ENCODE measurements at places on chromosomes 12 and 14.

GRCh38 chr12:98909746-98910145 is 264.7 kb downstream of the APAF1 start:
- DNase-seq = no peak

DNA sequence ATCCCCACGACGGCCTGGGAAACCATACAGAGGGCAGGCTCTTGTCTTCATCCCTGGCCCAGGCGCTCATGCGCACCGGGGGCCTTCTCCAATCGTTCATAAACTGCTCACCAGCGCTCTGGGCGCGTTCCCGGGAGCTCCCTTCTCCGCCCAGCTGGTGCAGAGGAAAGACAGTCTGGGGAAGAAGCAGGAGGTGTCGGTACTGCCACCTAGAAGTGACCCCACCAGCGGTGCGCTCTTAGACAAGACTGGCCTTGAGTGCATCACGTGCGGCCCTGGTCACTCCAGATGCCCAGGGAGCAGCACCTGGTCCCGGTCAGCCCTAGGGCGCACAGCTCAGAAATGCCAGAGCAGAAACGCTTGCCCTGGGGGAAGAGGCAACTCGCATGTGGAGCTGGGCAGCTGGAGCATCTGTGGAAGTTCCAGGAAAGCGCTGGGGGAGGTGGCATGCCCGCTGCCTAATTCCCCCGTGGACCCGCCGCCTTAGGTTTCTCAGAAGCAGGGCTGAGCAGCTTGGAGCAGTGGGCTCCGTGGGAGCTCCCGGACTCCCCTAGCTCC is 2.5 kb downstream of the GSC start:
- DNase-seq = no peak

DNA sequence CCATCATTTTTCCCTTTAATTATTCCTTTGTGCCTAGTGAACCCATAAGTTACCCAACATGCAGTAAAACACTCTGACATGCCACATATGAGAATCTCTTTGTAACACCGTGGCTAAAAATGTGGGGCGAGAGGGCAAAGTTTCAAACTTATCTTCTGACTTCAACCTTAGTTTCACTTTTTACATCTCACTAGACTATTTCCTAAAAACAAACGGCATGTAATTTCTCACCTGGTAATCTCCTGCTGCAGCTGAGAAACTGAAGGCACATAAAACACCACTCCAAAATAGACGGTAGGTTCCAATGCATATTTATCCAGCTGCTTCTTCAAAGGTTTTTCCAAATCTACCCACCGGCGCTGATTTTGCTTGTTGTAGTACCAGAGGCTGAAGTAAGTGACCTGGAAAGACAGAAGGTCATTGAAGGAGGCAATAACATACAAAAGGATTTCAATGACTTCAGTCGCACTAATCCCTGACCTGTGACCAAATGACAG is 37.9 kb downstream of the PTPN21 start:
- no peak for DNase-seq

GRCh38 chr12:16148938-16149337 is 128.5 kb downstream of the SLC15A5 start:
- DNase-seq = no peak

- no peak for DNase-seq
These were observed 9.1 kb upstream of the KCNA5 start for GRCh38 chr12:5034603-5035002.

Measured in activated CD8-positive, alpha-beta memory T cell treated with anti-CD3 and anti-CD28 coated beads for 48 hours (primary cell).